NCI-H1092 (cell line): ENCODE measurements at places on chromosomes 11 and 22.

GRCh38 chr22:26432619-26433311, 3.7 kb downstream of the ASPHD2 start:
- DNase-seq, result no peak

DNA sequence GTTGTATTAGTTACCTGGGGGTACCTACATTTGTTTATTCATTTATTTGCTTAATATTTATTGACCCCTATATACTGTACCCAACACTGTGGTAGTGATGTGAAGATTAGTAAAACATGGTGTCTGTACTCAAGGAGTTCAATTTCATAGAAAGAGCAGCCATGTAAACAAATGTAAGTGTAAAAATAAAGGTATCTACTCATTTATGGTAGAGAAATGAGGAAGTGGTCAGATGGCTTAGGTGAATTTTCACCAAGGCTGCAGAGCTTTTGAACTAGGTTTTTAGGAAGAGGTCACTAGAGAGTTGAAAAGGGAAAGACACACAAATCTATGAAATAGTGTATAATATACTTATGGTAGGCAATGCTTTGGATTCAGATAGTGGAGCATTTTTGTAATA, 11.1 kb downstream of the CTR9 start:
- DNase-seq, result no peak

- DNase-seq, result no peak
These were observed 111.9 kb upstream of the TOP3B start for GRCh38 chr22:22094514-22094913.

DNA sequence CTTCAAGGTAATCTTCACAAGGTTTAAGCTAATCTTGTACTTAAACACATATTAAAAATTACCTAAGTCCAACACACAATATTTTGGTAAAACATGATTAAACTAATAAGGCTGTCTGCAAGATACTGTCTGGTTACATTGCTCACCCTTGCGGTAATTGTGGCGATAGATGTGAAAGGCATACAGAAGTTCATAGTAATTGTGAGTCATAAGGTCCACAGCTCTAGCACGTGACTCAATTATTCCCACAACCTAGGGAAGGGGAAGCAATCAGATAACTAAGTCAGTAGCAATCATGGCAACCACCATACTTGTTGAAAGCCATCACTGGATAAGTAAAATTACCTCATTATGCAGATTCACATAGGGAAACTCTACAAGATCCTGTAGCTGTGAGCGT, 30.5 kb upstream of the FNBP4 start:
- DNase-seq, result no peak

GRCh38 chr11:115869780-115870431, 365.7 kb upstream of the CADM1 start:
- DNase-seq, result peak; percentile 48

DNA sequence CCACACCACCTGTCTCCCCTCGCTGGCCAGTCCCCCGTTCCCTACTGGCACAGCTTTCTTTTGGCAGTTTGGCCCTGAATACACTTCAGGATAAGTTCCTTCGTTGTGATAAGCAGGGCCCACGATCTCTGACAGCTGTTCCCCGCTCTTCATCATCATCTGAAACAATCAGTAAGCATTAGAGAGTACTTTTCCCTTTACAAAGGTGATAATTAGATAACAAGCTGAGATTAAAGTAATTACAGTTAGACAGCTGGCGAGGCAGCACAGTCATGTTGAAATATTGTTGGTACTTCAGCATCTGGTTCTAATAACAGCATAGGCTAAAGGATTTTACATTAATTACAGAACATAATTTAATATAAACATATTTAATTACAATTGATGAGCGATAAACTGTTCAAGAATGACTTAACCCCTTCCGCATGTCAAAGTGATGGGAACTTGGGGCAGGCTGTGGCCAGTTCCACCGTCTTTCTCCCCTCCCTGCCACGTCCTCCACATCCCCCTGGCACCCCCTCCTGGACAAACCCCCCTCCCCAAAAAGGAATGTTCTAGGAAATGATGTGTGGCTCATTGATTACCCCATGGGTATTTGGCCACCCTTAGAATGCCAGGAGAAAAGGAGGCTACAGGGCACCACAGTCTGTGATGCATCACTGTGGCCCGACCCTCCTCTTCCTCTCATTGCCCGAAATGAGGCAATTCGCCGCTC, 134.9 kb downstream of the RCN1 start:
- no peak for DNase-seq

DNA sequence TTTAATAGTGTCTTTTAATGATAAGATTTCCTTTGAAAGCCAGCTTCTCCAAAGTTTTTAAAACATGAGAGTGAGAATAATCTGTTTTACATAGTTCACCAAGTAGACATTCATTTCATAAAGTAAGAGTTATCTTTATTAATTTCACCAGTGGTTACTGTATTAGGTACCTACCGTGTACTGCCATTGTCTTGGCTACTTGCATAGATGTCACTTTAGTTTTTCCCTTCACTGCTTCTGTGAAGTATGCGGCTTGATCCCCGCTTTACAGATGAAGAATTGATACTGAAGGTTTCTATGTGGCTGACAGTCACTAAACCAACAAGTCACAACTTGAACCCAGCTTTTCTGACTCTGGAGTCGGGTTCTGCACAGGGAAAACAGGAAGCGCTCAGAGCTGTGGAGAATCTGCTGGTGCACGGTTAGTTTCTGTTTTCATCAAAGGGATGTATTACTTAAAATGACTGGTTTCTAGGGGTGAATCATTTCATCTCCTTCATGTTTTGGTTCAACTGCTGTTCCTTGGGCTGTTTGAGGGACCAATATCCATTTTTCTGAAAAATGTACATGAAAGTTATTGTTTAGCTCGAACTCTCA, 39.3 kb upstream of the MYO18B start:
- no peak for DNase-seq

DNA sequence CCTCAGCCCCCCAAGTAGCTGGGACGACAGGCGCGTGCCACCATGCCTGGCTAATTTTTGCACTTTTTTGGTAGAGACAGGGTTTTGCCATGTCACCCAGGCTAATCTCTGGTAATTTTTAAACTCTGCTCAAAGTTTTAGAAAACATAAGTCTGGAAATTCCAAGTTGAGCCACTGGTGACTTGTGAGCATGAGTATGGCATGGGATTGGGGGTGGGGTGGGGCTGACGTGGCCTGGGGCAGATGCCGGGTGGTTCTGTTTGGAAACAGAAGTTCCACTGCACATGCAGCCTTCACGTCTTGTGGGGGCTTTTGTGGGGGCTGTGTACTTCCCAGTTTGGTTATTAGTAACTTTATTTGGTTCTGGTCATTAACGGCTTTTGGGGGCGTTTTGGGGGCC, 67.3 kb downstream of the PTPRJ start:
- DNase-seq, result no peak

GRCh38 chr11:36009473-36009872, 65.6 kb downstream of the LDLRAD3 start:
- no peak for DNase-seq

DNA sequence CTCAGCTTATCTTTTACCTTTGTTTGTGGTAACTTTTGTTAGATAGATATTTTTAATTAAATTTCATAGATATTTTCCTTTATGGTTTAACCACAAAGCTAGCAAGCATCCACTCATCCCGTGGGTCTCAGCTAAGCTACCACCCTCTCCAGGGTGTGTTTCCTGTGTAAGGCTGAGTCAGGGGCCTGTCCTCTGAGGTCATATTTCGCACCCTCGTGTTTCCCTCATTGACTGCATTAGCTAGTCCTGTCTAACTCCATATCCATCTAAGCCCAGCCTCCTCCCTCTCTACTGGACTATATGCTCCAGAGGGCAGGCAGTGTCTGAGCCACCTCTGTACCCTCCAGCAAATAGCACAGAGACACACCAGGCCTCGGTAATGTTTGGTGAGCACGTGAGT, 16.7 kb downstream of the XRRA1 start:
- DNase-seq, result no peak
